ENCODE measurements at places on chromosomes 4 and X.

- DNase-seq: peak; percentile 36
Measured at GRCh38 chr4:56048702-56049431, 100.1 kb downstream of the CEP135 start.

DNA sequence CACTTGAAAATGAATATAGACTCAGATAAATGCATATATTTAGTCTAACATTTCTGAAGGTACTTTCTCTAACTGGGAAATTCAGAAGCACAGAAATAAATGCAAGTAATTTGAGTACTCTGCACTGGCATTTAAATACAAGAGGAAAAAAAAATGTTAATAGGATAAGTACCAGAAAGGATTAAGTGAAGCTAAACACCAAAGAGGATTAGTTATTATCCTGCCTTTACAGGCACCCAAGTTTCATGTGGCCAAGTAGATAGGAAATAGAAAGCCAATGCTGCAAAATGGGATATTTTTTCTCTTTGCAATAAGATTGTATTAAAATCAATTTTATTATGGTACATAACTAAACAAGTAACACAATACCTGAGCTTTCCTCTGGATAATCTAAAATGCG, 762.5 kb downstream of the PCDH7 start:
- DNase-seq: no peak

DNA sequence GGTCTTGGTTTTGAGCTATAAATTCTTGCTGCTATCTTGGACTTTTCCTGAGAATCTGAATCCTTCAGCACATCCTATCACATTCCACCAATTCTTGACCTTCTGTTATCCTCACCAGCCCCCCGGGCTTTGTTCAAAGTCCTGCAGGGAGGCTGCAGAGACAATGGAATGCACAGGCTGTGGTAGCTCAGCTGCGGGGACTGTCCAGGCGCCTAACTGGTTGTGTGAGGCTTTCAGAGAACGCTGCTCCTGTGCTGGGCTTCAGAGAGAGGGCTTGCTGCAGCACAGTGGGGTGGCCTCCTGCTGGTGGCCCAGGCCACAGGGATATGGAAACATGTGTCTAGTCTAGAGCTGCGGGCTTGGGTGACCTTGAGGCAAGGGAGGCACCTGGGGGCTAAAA, 196.3 kb upstream of the GATB start:
- no peak for DNase-seq

DNA sequence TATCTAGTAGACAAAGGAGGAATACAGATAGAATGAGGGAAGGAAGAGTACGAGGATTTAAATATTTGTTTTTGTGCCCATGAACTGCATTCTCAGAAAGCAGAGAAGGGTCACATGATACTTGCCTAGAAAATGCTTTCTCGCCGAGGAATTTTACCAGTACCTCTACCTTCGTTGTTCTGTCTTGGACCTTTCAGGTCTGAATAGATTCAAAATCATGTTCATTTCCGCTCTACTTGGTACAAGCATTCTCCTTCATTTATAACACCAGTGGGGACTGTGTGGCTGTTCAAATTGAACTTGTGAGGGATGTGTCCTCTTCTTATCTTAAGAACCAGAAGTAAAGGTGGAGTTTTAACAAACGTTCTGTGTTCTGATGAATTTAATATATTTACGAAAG, 1.9 kb downstream of the USP38 start:
- DNase-seq: no peak

DNA sequence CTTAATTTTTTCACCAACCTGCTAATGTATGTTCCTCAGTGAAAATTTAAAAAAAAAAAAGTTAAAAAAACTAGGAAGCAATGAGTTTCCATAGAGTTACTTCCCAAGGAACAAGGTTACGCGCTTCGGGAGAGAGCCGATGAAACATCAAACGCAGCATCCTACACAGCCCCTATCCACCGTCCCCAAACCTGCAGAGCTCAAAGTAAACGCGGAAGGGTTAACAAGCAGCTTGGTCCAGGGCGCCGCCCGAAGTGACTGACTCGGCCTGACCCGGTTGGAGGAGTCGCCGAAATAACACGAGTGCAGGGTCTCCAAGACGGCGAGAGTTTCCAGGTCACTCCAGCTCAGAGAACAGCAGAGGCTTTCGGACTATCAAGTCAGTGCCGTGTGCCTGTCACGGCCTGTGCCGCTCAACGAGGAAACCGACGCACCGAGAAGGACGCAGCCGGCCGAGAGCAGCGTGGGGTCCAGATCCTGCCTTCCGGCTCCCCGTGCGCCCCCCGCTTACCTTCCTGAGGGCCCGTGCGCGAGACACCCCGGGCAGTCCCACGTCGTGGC, 512 bp downstream of the NOP14 start:
- DNase-seq: no peak

GRCh38 chrX:137428766-137429591, 136.9 kb upstream of the ZIC3 start:
- no peak for DNase-seq
